AML-193 (cell line): ENCODE measurements at places on chromosomes 3 and 15.

- DNase-seq: no peak
These were observed 106.8 kb downstream of the EDEM1 start for GRCh38 chr3:5294356-5294755.

GRCh38 chr15:70268698-70269251 lies 171.1 kb upstream of the TLE3 start:
- DNase-seq: no peak

GRCh38 chr3:194205675-194206133 lies 69.8 kb downstream of the HES1 start:
- peak; percentile 72 for DNase-seq

- DNase-seq: peak; percentile 57
These were observed 168.1 kb upstream of the MBNL1 start for GRCh38 chr3:152100491-152101132.

- no peak for DNase-seq
These were observed 33.2 kb downstream of the TIPARP start for GRCh38 chr3:156707588-156707987.
